ENCODE measurements at places on chromosomes 7 and 10. TPM values are rescaled to one million over a fixed set of nuclear protein-coding genes. Genes with fewer than 3 reads are reported as not detected.
A peak's percentile ranks its signal among the peaks of the same experiment; 100 is the strongest.

The SLC26A5 gene
- not detected for total RNA-seq

The KLLN gene
- total RNA-seq, result 0.86 TPM

DNA sequence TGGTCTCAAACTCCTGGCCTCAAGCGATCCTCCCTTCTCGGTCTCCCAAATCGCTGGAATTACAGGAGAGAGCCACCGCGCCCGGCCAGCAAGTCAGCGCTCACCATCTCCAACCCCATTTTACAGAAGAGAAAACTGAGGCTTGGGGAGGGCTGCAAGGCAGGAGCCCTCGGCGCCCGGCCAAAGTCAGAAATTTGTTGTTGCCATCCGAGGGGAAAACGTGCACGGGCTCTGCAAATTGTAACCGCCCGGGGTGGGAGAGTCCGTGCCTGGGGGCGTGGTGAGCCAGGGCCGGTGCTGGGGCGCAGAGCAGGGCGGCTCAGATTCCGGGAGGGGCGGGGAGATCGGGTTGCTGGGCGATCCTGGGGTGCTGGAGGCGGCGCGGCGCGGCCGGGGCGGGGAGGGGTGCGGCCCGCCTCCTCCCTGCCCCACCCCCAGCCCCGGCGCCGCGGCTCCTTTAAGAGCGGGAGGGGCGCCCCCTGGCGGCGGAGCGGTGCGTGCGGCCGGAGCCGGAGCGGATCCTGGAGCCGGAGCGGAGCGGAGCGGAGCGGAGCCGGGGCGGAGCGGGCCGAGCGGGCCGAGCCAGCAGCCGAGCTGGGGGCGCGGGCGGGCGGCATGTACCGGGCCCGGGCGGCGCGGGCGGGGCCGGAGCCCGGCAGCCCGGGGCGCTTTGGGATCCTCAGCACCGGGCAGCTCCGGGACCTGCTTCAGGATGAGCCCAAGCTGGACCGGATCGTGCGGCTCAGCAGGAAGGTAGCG lies at the start of gene VPS37D:
TSS of gene VPS37D (plus strand) at position 488 of the 759 bp plus-strand sequence. CDS start at position 616, 128 bp downstream.
- peak; percentile 92 for DNase-seq

DNA sequence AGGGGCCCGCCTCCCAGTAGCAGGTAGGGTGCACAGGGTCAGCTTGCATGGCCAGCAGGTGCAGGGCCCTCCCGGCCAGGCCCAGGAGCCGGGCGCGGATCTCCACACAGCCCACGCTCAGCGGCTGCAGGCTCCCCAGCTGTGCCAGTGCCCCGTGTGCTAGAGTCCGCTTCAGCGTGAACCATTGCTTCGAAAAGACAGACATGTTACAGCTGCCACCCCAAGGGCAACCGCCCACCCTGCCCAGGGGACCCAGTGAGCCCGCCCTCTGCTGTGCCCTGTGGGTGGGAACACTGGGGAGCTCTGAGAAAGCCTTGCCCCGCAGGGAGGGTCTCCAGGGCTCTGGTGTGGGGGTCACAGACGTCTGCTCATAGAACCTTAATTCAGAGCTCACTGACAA lies 64.3 kb upstream of the NKX6-2 start:
- DNase-seq, result no peak

DNA sequence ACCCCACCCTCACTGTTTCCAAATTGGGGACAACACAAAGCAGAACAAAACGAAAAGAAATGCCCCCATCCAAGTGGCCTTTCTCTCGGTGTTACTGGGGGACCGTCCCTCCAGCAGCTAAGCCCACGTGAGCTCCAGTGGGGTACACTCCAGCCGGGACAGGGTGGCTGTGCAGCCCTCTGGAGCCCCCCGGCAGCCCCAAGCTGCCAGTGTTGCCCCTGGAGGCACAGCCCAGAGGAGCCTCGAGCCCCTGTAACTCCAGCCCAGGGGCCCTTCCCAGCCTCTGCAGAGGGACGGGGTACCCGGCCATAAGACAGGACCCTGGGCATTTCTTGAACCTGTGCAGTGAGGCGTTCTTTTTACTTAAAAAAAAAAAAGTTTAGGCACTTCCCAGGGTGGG lies 124.5 kb upstream of the KCTD7 start:
- DNase-seq, result no peak

- DNase-seq, result no peak
Measured at GRCh38 chr7:101635484-101635883, 6.4 kb upstream of the MYL10 start.

DNA sequence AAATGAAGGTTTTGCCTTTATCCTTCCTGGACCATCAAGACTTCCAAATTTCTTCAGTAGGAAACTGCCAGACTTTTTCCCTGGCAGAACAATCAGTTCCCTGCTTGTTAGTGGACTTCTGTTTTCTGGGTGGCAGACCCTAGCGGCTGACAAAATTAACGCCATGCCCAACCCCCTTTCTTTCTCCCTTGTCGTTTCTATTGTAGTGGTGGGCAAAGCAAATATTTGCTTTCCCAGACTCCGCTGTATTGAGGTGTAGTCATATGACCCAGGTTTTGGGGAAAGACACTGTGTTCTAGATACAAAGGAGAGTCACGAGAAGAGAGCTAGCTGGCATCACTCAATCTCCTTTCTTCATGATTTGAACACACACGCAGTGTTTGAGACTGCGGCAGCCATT lies 7.7 kb downstream of the PON2 start:
- DNase-seq, result no peak

GRCh38 chr7:101121991-101122932 lies 4.6 kb upstream of the SERPINE1 start:
- DNase-seq, result peak; percentile 96

DNA sequence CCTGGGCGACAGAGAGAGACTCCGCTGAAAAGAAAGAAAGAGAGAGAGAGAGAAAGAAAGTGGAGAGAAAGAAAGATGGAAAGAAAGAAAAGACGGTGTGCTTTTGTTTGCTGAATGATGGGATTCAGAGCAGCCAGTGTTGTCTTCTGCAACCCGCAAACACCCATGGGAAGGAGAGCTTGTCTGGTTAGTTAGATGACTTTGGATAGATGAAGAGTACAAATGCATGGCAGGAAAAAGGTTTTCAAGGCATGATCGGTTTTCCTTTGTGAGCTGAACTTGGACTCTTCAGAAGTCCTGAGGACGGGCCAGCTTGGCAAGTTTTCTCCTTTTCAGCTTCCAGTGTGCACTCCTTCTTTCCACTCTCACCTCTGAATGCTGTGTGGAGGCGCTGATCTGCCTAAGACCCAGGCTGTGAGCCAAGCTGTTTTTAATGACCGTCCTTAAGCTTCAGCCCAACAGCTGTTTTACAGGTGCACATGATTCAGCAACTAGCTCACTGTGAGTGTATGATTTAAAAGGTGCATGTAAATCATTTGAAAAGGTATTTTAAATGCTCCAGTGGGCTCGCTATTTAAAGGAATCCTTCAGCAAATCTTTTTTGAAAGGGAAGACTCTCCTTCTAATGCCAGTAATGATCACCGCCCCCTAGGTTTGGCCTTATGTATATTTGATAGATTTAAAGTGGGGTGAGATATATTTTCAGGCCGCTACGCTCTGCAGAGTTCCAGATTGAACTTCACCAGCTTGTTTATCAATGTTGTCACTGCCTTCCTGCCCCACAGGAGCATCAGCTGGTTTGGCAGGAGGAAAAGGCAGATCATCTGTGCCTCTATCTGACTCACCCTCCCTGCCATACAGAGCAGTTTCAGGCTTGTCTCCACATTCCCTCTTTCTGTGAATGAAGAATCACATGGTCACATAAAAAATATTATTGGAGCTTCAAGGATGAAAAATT lies 115.0 kb downstream of the PLXDC2 start:
- peak; percentile 53 for DNase-seq

DNA sequence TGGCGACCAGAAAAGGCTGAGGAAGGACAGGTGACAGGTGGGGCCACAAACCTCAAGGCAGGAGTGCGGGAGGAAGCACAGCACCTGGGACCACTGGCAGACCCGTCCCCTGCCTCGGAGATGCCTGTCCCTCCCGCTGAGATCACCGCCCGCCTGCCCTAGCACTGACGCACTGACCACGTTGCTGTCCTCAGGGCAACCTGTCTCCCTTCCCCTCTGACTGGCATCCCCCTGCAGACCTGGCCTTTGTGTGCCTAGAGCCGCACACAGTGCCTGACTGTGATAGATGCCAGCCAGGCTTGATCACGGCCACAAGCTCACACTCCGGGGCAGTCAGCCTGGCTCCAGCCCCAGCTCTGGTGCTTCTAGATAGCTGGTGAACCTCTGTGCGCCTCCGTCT lies 58.4 kb upstream of the EN2 start:
- no peak for DNase-seq

- no peak for DNase-seq
Measured at GRCh38 chr10:133201151-133201947, 28.7 kb upstream of the UTF1 start.

DNA sequence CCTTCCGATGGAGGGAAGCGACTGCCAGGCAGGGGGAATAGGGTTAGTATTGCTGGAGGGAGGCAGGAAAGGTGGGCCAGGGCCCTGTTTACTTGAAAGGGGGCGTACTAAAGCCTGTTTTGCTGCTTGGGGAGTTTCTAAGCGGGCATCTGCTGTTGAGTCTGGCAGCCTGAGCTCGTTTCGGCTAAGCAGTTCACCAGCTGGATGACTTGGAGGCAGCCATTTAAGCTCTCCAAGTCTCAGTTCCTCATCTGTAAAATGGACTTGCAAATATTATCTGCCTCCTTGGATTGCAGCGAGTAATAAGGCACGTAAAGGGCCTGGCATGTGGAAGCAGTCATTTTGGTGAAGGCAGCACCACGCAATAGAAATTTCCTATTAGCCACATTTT lies 44.0 kb downstream of the LDB3 start:
- DNase-seq, result no peak

- no peak for DNase-seq
Measured at GRCh38 chr10:86786368-86786767, 29.9 kb downstream of the BMPR1A start.

- no peak for DNase-seq
Measured at GRCh38 chr7:103993551-103993950, 4.1 kb upstream of the RELN start.

GRCh38 chr10:77566236-77566635 lies 71.4 kb downstream of the KCNMA1 start:
- DNase-seq, result no peak

Measured in fibroblast of villous mesenchyme (primary cell).